LHCN-M2 (cell line): ENCODE measurements at places on chromosomes 11 and 22. TPM values are rescaled to one million over a fixed set of nuclear protein-coding genes. Genes with fewer than 3 reads are reported as not detected.
A peak's percentile ranks its signal among the peaks of the same experiment; 100 is the strongest.

The ST14 gene
- total RNA-seq: 0.06 TPM in 1 of 2 replicates, not detected in the other

The LRRC4C gene
- total RNA-seq: not detected in 2 replicates

The KMT2A gene
- 26.5 and 28.1 TPM in 2 replicates for total RNA-seq

The OR10A2 gene
- not detected in 2 replicates for total RNA-seq

The CCDC81 gene
- 0.19 TPM in 1 of 2 replicates, not detected in the other for total RNA-seq

The OR5P2 gene
- not detected in 2 replicates for total RNA-seq

The OR5B21 gene
- total RNA-seq: not detected in 2 replicates

The ANGPTL5 gene
- not detected in 2 replicates for total RNA-seq

The VWCE gene
- total RNA-seq: 1.2 and 1.7 TPM in 2 replicates

The KRTAP5-7 gene
- not detected in 2 replicates for total RNA-seq

The NLRP10 gene
- total RNA-seq: 2.7 and 10.7 TPM in 2 replicates

- no peak for DNase-seq
Measured at GRCh38 chr11:81135570-81135969, 1598.1 kb downstream of the FAM181B start.

DNA sequence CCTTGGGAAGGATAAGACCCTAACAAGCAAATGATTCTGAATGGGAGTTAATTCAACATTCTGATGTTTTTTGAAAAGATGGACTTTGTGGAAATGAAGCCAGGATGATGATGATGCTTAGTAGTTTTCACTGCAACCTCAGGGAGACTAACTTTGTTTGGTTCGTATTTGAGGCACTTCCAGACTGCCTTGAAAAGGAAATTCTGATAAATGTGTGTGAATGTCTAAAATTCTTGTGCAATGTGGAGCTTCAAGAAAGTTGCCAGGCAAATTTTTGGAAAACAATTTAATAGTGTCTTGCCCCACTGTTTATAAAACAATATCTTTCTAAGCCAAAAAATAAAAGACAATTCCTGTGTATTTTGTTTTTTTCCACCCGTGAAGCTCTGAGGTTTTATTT lies 11.2 kb upstream of the NAV2 start:
- DNase-seq: no peak

DNA sequence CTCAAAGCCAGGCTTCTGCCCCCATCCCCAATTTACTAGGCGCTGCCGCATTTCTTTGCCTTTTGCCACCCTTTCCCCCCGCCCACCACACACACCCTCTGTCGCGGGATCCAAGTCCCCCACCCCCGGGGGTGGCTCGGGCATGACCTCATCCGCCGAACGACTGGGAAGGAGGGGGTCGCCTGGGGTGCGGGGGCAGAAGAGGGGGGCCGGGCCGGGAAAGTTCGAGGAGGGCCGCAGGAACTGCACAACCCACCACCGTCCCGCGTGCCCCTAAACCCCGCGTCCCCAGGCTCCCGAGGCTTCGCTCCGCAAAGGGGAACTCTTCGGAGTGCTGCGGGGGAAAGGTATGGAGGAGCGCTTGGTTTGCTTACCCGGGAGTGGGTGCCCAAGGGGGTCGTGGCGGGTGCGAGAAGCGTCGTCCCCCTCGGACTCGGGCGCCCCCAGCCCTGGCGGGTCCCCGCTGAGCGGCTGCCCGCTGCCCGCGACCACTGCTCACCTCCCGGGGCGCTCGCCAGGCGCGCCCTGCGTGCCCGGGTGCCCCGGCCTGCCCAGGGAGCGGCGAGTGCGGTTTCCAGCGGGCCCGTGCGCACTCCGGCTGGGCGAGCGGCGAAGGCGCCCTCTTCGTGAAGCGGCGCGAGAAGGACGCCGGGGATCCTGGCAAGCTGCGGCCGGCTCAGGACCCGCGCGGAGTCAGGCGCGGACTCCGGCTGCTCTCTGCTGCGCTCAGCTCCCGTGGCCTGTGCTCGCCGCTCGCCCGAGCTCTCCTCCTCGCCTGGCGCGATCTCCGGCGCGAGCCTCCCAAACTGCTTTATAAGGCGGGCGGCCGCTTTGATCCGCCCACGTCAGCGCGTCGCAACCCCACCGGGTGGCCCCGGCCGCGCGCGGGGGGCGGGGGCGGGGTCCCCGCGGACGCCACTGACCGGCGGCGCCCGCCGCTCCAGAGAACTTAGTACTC lies 4.0 kb upstream of the WNT11 start:
- DNase-seq: peak; percentile 20

- DNase-seq: no peak
Measured at GRCh38 chr22:49909476-49910205, 8.6 kb downstream of the ALG12 start.

- no peak for DNase-seq
Measured at GRCh38 chr11:69156235-69156639, 502 bp downstream of the SMIM38 start.

DNA sequence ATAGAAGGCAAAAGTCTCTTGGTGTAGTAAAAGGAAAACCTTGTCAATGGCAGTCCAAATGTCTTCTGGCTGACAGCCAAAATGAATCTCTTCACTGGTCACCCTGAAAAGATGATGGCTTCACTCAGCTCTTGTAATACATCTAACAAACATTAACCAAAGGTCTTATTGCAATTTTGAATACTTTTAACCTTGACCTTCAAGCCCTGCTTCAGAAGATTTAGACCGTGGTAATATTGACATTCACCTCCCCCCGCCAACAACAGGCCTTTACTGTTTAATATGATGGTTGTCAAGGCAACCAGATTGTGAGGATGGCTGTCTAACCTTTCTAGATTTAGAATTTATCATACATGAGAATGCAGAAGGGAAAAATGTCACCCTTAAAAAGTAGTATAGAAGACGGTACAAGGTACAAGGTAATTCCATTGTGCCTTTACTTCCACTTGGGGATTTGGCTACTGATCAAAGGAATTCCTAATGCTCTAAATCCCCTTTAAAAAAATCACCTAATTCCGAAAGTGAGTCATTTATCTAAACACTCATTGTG lies 342.3 kb downstream of the LARGE1 start:
- DNase-seq: no peak

DNA sequence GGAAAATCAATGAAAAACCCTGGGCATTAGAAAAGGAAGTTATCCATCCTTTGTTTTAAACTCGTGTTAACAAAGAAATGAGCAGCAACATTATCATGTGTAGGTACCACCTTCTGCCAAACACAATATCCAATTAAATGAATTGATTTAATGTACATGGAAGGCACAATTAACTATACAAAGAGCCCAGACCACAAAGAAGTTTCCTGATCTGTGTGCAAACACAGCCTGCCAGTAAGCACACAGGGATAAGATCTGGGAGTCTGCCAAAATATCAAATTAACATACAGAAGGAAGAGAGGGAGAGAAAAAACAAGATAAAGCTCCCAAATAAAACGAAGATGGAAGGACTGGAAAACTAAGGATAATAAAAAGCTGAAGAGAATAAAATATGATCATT lies 54.1 kb upstream of the SLC25A1 start:
- no peak for DNase-seq

DNA sequence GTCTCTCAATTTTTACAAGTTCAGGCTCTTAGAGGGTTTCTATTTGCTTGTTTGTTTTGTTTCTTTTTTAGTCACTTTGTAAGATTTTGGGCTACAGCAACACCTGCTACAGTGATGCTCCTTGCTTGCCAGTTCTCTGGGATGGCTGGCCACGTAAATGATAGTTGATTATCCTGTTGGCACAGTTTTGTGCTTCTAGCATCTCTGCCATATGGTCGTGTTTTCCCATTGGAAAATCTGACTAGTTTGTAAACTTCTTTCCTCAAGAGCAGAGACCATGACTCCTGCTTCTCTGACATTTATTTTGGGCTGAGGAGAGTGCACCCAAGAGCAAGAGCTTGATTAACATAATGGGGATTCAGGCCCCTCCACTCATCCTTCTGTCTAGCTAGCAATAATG lies 1621.6 kb upstream of the RAG2 start:
- no peak for DNase-seq

- DNase-seq: no peak
Measured at GRCh38 chr22:26887916-26888315, 230.5 kb downstream of the MIAT start.

DNA sequence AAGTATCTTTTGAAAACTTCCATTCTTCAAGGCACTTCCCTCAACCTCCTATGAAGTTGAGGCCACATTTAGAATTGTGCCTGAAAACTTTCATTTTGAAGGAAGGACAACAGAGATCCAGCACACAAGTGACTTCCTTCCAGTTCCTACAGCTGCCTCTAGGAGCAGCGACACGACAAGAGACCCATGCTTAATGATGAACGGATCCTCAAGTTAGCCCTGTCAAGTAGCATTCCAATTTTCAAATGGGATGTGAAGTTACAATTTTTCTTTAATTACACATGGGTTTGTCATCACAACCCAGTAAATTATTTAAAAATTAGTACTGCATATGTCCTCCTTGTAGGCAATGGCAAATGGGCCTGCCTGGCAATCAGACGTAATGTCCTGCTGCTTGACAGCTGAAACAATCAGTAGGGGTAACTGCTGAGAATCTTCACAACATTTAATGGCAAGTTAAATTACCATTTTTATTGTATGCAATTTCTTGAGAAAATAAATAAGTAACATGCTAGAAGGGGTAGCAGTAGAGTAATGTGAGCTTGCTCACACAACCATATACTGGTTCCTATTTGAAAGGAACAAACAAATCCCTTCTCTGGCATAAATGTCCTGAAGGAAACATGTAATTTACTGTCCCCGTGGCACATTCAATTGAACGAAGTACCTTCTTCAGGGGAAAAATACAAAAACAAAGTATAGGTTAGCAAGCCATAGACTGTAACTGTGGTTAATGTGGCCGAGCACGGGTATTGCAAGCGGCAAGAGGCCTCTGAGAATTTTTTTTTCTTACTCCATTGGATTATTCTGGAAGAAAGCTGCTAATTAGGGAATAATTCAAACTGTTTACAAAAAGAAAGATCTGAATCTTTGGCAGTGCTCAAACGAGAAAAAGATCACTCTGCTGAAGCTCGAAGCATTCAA lies 288.3 kb downstream of the CADM1 start:
- DNase-seq: no peak

DNA sequence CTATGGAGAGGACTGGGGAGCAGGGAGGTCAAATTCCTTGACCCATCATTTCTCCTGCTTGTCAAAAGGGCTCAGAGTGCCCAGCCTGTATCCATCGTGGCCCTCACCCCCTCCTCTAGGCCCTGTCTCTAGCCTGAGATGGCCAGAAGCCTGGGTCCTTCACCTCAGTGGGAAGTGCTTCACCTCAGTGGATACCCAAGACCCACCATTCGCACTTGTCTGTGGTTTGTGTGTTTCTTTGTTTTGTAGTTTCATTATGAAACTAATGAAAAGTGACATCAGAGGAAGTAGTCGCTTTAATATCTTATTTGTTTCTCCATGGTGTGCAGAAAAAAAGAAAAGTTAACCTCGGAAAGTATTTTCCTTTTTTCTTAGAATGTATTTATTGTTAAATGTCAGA lies 194.0 kb upstream of the CADM1 start:
- DNase-seq: no peak

GRCh38 chr11:94130298-94131046 lies 1.8 kb downstream of the PANX1 start:
- DNase-seq: peak; percentile 85

DNA sequence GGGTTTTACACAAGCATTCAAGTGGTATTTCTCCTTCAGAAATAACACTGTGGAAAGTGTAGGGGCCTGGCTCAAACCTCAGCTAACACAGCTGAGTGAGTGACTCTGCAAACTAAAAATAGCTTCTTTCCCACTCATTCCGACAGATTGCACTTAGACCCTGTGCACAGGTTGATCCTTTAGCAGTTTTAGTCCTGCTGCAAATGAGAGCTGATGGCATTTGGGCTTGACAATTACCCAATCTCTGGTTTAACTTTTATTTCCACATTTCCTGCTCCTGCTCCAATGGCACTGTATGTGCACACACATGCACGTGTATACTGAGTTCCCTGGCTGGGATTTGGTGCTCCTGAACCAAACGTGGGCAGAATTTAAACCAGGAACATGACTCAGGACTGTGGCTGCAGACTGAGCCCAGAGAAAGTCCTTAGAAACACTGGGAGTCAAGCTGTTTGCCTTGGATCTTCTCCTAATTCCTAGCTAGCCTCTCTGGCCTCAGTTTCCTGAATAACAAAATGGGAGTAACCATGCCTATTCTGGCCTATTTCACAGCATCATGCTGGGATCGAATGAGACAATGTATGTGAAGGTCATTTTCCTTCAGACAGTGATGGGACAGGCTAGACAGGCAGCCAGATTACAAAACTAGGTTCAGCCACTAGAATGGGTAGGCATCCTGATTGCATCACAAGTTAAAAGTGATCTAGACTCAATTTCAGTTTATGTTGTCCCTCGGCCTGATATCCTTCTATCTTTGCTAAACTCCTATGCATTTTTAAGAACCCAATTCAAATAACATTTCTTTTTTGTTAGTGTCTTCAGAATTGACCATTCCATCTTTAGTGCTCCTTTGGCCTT lies 58.2 kb downstream of the SERGEF start:
- peak; percentile 23 for DNase-seq

GRCh38 chr11:87832211-87832610 lies 343.0 kb downstream of the RAB38 start:
- DNase-seq: no peak

GRCh38 chr22:20111045-20111688 lies 4.7 kb upstream of the RANBP1 start:
- DNase-seq: peak; percentile 60

DNA sequence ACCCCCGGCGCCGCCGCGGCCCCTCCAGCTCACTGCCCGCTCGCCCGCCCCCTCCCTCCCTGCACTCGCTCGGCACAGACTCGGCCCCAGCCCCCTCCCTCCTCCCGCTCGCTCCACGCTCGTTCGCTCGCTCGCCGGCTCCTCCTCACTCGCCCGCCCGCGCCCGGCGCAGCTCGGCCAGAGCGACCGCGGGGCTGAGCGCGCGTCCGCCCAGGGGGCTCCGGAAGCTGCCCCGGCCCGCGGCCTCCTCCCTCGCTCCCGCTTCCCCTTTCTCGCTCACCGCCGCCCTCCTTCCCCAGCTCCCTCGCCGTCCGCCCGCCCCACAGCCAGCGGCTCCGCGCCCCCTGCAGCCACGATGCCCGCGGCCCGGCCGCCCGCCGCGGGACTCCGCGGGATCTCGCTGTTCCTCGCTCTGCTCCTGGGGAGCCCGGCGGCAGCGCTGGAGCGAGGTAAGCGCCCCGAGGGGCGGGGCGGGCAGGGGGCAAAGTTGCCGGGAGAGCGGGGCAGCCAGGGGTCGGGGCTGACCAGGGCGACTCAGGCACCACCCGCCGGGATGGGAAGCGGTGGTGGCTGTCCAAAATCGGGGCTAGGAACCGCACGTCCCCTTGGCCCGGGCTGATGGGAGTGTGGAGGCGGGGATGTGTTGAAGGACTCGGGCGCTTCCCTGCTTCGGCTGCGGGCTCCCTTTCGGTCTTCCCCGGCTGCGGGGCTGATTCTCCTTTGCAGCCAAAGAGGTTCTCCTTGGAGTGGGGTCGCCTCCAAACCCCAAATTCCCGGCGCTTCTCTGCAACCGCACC lies at the start of gene SEZ6L:
SEZ6L (plus strand) TSS at position 148 of the 797 bp plus-strand sequence; CDS start at position 356, 208 bp downstream.
- no peak for DNase-seq

DNA sequence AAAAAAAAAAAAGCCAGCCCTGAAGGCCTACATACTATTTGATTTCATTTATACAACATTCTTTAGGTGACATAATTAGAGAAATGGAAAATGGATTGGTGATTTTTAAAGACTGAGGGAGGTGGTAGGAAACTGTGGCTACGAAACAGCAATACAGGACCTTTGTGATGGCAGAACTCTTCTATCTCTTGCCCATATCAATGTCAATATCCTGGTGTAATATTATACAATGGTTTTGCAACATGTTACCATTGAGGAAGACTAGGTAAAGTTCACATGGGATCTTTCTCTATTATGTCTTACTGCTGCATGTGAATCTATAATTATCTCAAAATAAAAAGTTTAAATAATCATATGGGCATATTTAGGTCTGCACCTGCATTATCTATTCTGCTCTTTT lies 371.2 kb downstream of the ETS1 start:
- DNase-seq: no peak

GRCh38 chr22:19958083-19959042 lies 16.7 kb upstream of the TXNRD2 start:
- peak; percentile 77 for DNase-seq
